ENCODE measurements at places on chromosomes 12 and 14.

DNA sequence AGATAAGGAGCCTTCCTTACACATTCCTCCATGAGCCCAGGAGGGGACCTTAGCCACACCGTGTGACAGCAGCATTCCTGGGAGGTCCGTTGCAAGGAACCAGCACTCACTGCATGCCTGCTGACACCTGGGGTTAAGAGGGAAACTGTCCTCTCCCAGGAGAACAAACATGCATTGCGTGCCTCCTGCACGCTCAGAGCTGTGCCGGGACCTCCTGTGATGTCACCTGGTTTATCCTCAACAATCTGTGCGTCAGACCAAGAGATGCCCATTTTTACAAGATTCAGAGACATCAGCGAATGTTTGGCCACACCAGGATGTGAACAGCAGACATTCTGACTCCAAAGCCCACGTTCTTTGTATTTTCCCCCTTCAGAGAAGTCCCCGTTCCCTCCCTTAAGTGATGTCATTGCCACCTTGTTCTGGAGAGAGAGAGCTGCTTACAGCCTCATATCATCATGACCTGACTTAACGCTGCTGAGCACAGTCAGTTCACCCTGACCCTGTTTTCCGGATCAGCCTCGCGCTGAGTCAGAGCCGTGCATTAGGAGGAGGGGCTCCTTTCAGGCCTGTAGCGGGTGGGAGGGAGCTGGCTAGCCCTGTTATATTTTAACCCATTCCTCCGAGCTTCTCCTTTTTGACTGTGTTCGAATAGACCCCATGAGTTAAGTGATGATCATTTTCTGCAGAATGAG is 36.2 kb downstream of the TMEM120B start:
- DNase-seq, result no peak

DNA sequence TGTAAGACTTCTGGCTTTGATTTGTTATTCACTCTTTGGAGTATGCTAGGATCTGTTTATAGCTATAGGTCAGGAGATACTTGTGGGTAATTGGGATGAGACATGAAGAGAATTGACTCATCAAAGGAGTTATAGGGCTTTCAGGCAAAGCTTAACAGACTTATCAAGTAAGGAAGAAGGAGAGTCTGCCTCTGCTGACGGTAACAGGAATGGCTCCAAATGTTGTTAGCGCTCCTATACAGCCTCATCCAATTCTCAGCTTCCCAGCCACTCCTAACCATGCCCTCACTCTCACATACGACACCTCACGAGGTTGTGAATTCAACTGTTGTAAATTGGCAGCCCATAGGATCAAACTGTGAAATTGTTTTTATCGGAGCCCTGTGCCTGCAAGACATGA is 140.5 kb downstream of the KCNA5 start:
- DNase-seq, result no peak

DNA sequence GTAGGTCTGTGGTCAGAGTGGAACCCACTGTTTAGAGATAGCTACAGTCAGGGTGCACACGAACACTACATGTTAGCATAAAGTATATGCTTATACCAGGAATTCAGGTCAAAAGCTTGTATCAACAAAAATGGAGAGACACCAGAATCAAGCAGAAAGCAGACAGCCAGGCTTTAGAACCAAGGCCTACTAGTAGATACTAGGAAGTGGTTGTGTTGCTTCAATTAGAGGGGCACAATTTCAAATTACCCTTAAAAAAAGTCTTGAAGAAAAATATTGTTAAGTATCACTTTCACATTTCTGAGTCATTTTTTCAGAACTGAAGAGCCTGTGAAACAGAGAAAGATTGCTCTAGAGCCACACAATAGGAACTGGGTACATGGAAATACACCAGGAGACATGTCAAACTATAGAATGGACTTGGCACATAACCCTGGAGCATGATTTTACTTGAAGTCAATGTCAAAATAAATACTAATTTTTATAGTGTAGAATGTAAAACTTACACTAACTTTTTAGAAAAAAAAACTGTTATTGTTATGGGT is 41.6 kb downstream of the LRRC9 start:
- DNase-seq, result no peak

DNA sequence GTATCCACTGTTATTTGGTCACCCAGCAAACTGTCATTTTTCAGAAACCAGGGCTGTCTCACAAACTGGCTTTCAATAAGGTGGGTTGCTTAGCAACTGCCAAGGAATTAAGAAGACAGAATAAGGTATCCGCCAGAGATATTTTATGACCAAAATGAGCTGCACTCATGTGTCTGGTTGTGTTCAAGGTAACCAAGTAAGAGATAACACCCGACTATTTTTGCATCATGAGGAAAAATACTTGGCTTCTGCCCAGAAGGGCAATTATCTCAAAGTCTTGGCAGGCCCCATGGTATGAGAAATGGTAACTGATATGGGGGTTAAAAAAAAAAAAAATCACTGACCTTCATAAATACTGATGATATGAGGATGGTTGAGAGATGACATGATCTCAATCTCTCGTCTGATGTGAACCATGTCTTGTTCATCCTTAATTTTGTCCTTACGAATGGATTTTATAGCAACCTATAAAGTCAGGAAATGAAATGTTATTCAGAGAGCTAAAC is 32.6 kb downstream of the NUAK1 start:
- no peak for DNase-seq

GRCh38 chr14:24789378-24789884 is 155.4 kb upstream of the GZMB start:
- peak; percentile 32 for DNase-seq

DNA sequence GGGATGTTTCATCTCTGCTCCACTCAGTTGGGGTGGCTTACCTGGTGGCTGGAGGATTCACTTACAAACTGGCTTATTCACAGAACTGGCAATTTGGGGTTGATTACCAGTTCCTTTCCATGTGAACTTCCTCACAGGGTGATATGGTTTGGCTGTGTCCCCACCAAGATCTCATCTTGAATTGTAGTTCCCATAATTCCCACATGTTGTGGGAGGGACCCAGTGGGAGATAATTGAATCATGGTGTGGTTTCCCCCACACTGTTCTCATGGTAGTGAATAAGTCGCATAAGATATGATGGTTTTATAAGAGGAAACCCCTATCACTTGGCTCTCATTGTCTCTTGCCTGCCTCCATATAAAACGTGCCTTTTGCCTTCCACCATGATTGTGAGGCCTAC is 26.9 kb upstream of the IGF1 start:
- DNase-seq, result no peak

DNA sequence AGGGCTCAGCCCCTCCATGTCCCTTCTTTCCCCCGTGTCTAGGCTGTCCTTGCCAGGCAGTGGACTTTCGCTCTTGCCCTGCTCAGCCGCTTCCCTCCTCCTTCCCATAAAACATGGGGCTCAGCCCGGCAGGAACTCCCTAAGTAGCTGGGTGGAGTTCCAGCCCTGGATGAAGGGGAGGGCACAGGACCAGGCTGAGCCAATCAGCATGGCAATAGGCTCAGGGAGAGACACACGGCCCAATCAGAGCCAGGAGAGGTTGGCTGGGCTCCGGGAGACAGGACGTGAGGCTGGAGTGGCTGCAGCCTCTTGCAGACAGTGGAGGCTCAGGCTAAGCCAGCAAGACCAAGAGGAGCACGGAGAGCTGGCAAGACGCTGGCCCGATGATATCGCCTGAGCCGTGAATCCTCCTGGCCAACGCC is 54.3 kb downstream of the GALNT9 start:
- DNase-seq, result no peak

- DNase-seq, result no peak
Observed at GRCh38 chr12:109552971-109553370, 20.3 kb downstream of the MMAB start.

DNA sequence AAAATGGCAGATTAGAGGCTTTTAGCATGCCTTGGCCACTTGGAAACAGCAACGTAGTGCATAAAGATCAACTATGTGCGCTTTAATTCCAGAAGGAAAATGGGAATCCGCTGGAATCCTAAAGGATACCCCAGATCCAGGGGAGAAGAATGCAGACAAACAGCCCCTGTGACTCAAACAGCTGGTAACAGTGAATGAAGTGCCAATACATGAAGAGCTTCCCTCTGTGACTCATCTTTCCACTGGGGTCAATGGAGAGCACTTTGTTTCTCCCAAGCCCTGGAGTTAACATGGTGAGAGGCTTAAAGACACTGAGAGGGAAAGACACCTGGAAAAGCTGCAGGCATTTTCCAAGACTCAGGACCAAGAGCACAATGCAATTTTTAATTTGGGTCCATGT is 263.1 kb downstream of the CEP128 start:
- no peak for DNase-seq

DNA sequence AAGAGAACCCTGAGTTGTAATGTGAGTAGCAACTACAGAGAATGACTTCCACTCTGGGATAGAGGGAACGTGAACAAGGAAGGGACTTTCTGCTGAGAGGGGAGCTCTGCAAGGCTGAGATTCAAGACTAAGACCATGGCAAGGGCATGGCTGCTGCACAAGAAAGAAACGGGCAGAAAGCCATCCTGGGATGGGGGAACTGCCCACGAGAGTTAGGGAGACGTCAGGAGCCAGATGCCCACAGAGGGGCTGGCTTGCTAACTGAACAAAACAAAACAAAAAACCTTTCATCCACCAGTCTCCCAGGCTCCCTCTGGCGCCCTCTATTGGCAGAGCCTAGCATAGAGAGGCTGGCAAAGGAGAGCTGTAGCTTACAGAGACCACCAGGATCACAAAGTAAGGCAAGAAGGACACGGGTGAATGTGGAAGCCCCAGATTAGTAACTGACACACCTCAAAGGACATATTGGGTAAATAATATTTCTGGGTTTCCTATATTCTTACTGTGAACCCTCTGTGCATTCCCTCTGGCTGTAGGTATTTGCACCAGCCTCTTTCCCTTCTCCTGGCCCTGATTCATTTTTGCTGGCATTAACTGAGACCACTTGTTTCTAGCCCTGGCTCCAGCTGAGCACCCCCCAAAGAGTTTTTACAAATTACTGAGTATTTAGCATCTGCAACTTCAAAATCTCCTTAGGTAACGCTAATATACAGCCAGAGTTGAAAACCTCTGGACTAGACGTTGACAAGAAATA is 338.3 kb downstream of the EMP1 start:
- peak; percentile 56 for DNase-seq

- no peak for DNase-seq
Observed at GRCh38 chr12:131011165-131012079, 57.7 kb downstream of the ADGRD1 start.

DNA sequence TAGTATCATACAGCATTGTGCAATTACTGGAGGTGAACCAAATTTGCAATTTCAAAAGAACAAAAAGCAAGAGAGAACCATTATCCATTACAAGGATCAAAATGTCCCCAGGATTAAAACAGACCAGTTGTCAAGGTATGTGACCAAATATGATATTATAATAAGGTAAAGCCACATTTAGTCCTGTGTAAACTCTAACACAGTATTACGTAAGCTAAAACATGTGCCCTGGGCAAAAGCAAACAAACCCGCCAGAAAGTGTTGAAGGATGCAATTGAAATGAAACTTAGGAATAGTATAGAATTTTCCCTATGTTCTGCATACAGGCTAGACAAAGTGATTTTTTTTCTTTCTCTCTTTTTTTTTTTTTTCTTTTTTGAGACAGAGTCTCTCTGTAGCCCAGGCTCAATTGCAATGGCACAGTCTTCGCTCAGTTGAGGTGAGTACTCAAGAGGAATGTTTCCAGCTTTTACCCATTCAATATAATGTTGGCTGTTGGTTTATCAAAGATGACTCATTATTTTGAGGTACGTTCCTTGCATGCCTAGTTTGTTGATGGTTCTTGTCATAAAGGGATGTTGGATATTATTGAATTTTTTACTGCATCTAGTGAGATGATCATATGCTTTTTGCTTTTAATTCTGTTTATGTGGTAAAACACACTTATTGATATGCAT is 137.1 kb upstream of the FOXG1 start:
- DNase-seq, result no peak

DNA sequence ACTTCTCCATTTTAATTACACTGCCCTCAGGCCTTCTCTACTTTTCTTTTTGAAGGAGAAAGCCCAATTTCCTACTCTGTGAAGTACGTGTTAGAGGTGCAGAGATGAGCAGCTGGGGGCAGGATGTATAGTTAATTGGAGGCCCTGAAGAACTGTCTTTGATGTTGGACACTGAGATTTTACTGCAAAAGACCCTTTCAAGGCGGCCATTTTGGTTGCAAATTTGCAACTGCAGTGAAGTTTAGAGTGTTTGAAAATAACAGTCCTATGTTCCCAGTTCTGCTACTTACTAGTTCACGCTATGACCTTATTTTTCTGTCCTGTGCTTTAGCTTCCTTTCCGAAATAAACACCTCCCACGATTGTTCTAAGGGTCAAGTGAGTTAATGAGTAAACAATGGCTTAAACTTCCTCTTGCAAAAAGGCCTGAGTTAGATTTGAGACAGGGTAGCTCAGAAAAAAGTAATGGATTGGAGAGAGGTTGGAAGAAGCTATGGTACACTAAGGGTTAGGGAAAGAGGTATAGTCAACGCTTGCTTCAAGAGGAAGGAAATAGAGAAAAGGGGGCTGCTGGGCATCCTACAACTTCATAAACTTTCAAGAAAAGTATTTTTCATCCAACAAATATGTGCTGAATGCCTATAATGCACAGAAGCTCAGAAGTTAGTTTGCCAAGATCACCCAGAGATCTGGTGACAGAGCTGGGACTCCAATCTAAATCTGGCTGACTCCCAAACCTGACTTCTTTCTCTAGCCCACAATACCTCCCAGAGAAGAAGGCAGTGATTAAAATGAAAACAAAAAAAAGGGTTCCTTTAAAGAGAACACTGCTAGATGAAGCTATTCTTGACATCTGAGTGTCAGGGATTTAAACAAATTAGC is 26.4 kb upstream of the DICER1 start:
- no peak for DNase-seq

Data from C1 segment of cervical spinal cord (tissue), 14 donors.